ENCODE measurements at places on chromosomes 6 and 20. TPM values are rescaled to one million over a fixed set of nuclear protein-coding genes. Genes with fewer than 3 reads are reported as not detected.

DNA sequence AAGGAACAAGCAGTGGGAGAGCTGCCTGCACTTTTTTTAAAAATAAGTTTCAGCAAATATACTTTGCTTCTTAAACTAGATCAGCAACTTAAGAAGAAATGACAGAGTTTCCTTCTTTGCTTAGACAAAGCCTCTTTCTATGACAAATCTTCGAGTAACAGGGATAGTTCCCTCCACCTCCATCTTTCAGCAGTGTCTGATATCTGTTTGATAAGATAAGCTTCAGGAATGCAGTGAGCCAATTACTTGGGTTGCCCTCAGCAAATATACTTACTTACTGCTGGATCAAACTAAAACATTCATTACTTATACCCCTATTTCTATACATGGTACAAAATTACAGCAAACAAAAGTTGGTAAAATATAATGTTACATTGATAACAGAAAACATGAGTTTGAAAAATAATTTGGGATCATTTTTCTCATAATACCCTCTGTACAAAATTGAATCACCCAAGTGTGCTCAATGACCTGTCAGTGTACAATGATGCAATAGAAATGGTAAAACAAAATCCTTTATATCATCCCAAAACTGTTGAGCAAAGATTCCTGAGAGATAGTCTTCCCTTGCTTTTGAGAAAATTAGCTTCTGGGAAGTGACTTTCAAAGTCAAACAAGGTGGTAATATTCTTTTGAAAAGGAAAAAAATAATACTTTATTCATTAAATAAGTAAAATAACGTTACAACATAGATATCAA lies 24.5 kb downstream of the FRK start:
- no peak for DNase-seq
- peak overlapping the region; percentile 12 for H3K27ac ChIP-seq
- H3K4me3 ChIP-seq = no peak overlapping the region
- H3K27me3 ChIP-seq = no peaks in the 10 kb centered on the region
- peaks cover 4% of the 10 kb centered on the region for H3K4me1 ChIP-seq

The RTN4IP1 gene
- total RNA-seq = 3.2 TPM

DNA sequence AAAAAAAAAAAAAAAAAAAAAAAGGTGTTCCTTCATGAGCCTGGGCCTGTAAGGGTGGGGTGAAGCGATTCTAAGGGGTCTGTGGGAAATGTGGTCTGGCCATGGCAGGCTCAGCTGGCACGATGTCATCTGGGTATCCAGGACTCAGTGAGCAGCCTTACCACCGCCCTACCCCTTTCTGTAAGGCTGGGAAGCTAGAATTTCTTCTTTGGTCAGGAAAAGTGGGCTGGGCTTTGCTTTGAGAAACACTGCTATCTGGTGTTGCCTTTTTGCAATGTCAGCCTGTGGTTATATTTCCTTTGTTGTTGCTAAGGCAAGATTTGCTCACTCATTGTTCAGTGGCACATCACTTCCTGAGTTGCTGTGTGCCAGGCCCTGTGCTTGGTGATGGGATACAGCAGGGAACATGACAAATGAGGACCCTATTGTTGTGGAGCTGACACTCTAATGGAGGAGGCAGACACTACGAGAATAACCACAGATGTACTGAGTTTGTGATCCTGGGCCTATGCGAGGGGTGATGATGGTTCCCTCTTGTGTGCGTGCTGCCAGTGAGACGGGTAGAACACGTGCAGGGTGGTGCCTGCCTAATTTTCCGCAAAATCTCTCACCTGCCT lies 45.9 kb upstream of the ZNFX1 start:
- peaks cover 8% of the 10 kb centered on the region for H3K4me1 ChIP-seq
- peaks cover 33% of the 10 kb centered on the region for H3K27me3 ChIP-seq
- H3K4me3 ChIP-seq = no peak overlapping the region
- no peak overlapping the region for H3K27ac ChIP-seq

The TGM3 gene
- total RNA-seq = not detected

GRCh38 chr6:16028966-16029365 lies 99.9 kb upstream of the MYLIP start:
- no peaks in the 10 kb centered on the region for H3K4me1 ChIP-seq
- H3K4me3 ChIP-seq = no peak overlapping the region
- H3K27me3 ChIP-seq = no peaks in the 10 kb centered on the region
- DNase-seq = no peak
- no peak overlapping the region for H3K27ac ChIP-seq

The CEP43 gene
- 10.7 TPM for total RNA-seq

- no peak overlapping the region for H3K4me3 ChIP-seq
- H3K36me3 ChIP-seq = peaks cover 40% of the 10 kb centered on the region
- H3K27ac ChIP-seq = no peak overlapping the region
- peaks cover 20% of the 10 kb centered on the region for H3K4me1 ChIP-seq
- DNase-seq = no peak
- no peaks in the 10 kb centered on the region for H3K27me3 ChIP-seq
Observed at GRCh38 chr6:43506171-43506570, 4.0 kb downstream of the LRRC73 start.

- H3K27me3 ChIP-seq = no peaks in the 10 kb centered on the region
- H3K4me1 ChIP-seq = no peaks in the 10 kb centered on the region
- no peak overlapping the region for H3K27ac ChIP-seq
- DNase-seq = no peak
Observed at GRCh38 chr6:21873562-21873961, 280.0 kb downstream of the SOX4 start.

The NUS1 gene
- total RNA-seq = 43.4 TPM

The CCM2L gene
- 23.2 TPM for total RNA-seq

- H3K4me3 ChIP-seq = no peak overlapping the region
- H3K27me3 ChIP-seq = no peaks in the 10 kb centered on the region
- H3K27ac ChIP-seq = no peak overlapping the region
- no peaks in the 10 kb centered on the region for H3K36me3 ChIP-seq
- H3K4me1 ChIP-seq = no peaks in the 10 kb centered on the region
Observed at GRCh38 chr20:55103188-55103587, 627.8 kb downstream of the DOK5 start.

GRCh38 chr6:140441256-140441655 lies 1066.8 kb upstream of the CITED2 start:
- H3K4me3 ChIP-seq = no peak overlapping the region
- H3K4me1 ChIP-seq = peaks cover 14% of the 10 kb centered on the region
- no peaks in the 10 kb centered on the region for H3K36me3 ChIP-seq
- H3K27me3 ChIP-seq = no peaks in the 10 kb centered on the region
- no peak overlapping the region for H3K27ac ChIP-seq

- peak overlapping the region; percentile 81 for H3K27ac ChIP-seq
- no peaks in the 10 kb centered on the region for H3K27me3 ChIP-seq
- DNase-seq = no peak
- no peak overlapping the region for H3K4me3 ChIP-seq
Observed at GRCh38 chr6:134373993-134374392, 56.1 kb upstream of the SGK1 start.

DNA sequence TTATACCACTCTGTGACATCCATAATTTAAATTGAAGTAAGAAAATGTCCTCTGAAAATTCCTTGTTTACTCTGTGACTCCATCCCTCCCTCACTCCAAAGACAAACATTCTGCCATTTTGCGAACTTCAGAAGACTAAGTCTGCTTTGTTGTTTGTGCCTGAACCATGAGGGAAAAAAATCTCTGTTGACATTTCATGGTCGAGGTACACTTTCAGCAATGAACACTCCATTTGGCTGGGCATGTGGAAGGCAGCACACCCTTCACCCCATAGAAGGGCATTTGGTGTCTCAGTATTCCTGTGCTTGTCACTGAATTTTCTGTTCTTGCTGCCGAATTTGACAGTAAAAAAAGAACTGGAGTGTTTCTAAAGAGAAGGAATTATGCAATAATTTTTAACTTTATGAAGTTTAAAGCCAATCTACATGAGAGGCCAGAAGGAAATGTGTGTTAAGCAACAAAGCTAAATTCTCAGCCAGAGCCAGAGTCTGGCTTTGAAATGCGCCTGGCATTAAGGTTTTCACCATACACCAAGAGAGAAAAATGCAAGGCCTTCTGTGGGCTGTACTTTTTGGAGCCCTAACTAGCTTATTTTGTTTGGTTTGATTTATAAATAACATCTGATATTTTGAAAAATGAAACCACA lies 4.7 kb upstream of the PBOV1 start:
- no peaks in the 10 kb centered on the region for H3K27me3 ChIP-seq
- H3K36me3 ChIP-seq = no peaks in the 10 kb centered on the region
- DNase-seq = no peak
- no peaks in the 10 kb centered on the region for H3K4me1 ChIP-seq
- H3K27ac ChIP-seq = peak overlapping the region; percentile 25
- no peak overlapping the region for H3K4me3 ChIP-seq

GRCh38 chr6:169139179-169139971 lies 114.3 kb downstream of the THBS2 start:
- no peak for DNase-seq
- H3K36me3 ChIP-seq = no peaks in the 10 kb centered on the region
- H3K27me3 ChIP-seq = no peaks in the 10 kb centered on the region
- no peaks in the 10 kb centered on the region for H3K4me1 ChIP-seq

The WFDC12 gene
- 1.8 TPM for total RNA-seq

The SLC35F1 gene
- total RNA-seq = 0.29 TPM

GRCh38 chr6:32189069-32189741 lies 797 bp downstream of the PBX2 start:
- H3K27ac ChIP-seq = peak overlapping the region; percentile 91
- H3K27me3 ChIP-seq = no peaks in the 10 kb centered on the region
- H3K4me1 ChIP-seq = peaks cover 52% of the 10 kb centered on the region
- DNase-seq = no peak

The POLR1H gene
- 20.3 TPM for total RNA-seq

The SRMS gene
- total RNA-seq = not detected

DNA sequence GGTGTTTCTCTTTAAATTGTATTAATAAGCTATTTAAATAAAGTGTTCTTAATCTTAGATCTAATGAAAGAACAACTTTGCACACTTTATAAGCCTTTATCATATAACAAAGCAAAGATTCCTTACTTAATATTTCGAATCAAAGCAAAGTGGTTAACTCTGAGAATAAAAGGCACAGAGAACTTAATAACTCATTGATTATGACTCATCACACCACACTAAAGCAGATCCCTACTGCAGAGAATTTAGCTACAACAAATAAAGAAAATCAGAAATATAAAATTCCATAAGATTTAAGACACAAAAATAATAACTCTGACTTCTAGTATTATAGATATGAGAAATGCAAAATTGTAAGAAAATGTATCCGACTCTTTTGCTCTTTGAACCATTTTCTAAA lies 135.6 kb upstream of the RUNX2 start:
- H3K4me3 ChIP-seq = no peak overlapping the region
- H3K27me3 ChIP-seq = no peaks in the 10 kb centered on the region
- DNase-seq = no peak
- H3K27ac ChIP-seq = no peak overlapping the region
- H3K36me3 ChIP-seq = no peaks in the 10 kb centered on the region

DNA sequence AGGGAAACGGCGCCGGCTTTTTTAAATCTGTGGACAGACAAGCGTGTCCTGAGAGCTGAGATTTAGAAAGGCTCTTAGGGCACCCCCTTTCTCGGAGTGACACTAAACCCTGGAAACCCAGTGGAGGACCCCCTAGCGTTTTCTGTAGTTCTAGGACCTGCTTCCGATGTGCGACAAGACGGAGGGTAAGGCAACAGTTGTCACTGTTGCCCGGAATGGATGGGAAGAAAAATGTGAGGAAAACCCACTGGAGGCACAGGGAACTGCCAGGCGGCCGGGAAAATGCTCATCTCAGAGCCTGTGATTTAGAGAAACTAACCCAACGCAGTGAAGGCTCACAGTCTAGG lies 551 bp upstream of the ATP5F1E start:
- peaks cover 38% of the 10 kb centered on the region for H3K4me1 ChIP-seq
- H3K4me3 ChIP-seq = peak overlapping the region; percentile 91
- H3K27me3 ChIP-seq = no peaks in the 10 kb centered on the region
- DNase-seq = no peak
- H3K36me3 ChIP-seq = peaks cover 73% of the 10 kb centered on the region

The RAMACL gene
- 8.0 TPM for total RNA-seq

DNA sequence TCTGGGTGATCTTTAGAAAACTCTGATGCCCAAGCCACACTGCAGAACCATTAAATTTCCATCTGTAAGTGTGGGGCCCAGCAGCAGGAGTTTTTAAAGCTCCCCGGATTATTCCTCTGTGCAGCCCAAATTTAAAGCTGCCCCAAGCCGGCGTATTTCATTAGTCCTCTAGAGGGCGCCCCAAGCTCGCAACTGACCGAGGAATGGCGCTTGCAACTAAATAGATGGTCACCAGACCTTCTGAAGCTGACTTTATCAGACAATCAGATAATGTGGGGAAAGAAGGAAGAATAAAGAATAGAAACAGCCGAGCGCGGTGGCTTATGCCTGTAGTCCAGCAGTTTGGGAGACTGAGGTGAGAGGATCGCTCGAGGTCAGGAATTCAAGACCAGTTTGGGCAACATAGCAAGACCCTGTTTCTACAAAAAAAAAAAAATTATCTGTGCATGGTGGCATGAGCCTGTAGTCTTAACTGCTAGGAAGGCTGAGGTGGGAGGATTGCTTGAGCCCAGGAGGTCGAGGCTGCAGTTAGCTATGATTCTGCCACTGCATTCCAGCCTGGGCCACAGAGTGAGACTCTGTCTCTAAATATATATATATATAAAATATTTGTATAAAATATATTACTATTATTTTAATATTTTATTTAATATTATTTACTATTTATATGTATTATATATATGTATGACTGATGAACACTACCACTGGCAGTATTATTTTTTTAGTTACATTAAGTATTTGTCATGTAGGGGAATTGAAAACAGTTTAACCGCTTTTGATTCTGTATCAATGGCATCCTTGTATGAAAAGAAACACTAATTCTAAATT lies 56.0 kb downstream of the OTOR start:
- DNase-seq = peak; percentile 77
- peaks cover 23% of the 10 kb centered on the region for H3K27me3 ChIP-seq
- H3K4me3 ChIP-seq = no peak overlapping the region
- H3K4me1 ChIP-seq = no peaks in the 10 kb centered on the region
- no peak overlapping the region for H3K27ac ChIP-seq
- H3K36me3 ChIP-seq = no peaks in the 10 kb centered on the region

DNA sequence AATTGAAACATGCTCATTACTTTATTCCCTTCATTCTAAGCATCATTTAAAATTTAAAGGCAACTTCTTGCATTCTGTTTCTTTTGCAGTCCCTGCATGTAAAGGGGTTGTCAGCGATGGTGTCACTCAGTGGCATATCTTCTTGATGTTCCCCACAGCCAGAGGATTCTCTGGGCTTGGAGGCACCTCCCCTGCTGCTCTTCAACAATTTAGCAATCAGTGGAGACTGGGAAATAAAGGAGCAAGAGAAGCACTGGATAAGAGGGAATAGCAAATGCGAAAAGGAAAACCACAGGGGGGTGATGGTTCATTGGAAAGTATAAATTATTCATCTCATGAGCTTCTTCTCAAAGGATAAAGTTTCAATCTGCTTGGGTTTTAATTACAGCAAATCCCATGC lies 30.7 kb upstream of the MC3R start:
- DNase-seq = no peak
- H3K27ac ChIP-seq = no peak overlapping the region
- no peaks in the 10 kb centered on the region for H3K4me1 ChIP-seq
- no peaks in the 10 kb centered on the region for H3K27me3 ChIP-seq

- H3K4me1 ChIP-seq = no peaks in the 10 kb centered on the region
- H3K27ac ChIP-seq = no peak overlapping the region
- no peak overlapping the region for H3K4me3 ChIP-seq
- H3K36me3 ChIP-seq = no peaks in the 10 kb centered on the region
- H3K27me3 ChIP-seq = no peaks in the 10 kb centered on the region
- no peak for DNase-seq
Observed at GRCh38 chr20:24813080-24813479, 136.0 kb upstream of the CST7 start.

GRCh38 chr20:7505152-7505834 lies 435.0 kb downstream of the HAO1 start:
- no peaks in the 10 kb centered on the region for H3K36me3 ChIP-seq
- no peaks in the 10 kb centered on the region for H3K27me3 ChIP-seq
- DNase-seq = no peak

GRCh38 chr6:152110886-152111820 lies 303.7 kb downstream of the ESR1 start:
- H3K4me1 ChIP-seq = no peaks in the 10 kb centered on the region
- H3K36me3 ChIP-seq = no peaks in the 10 kb centered on the region
- no peak overlapping the region for H3K4me3 ChIP-seq
- H3K27me3 ChIP-seq = no peaks in the 10 kb centered on the region
